Fibroblast of skin of left biceps (primary cell): ENCODE measurements at places on chromosomes 2 and 18.

- DNase-seq = no peak
These were observed 61.1 kb upstream of the ZNG1B start for GRCh38 chr2:113376253-113376912.

DNA sequence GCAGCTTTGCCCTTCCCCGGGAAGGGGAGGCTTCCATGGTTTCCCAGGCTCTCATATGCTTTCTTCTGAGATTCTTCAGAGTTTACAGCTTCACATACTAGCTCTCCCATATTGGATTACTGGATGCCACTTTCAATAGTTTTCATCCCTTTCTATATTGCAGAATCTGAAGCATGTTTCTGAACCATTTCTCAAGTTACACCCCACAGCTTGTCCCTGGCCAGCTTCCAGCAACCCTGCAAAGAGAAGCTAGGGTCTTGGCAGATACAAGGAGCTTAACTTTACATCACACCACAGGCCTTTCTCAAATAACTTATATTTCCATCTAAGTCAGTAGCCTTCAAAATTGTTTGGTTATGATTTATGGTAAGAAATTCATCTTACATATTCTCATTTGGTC is 39.6 kb downstream of the LHCGR start:
- peak; percentile 59 for DNase-seq

GRCh38 chr2:186503827-186504606 is 18.0 kb downstream of the ZC3H15 start:
- DNase-seq = no peak

DNA sequence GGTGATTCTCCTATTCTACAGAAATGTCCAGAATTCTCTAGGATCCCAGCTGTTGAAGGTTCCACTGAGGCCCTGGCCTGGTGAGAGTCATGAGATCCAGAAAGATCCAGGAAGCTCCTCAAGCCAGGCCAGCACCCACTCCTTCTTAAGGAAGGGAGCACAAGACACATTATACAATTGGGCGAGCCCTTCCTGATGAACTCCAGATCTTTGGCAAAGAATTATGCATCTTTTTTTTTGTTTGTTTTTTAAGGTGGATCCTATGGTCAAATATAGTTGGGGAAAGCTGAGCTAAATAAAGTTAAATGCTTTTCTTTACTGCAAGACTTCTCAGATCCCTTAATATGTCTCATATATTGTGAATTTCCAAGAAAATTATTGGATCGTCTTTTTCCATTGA is 37.0 kb upstream of the LOXHD1 start:
- no peak for DNase-seq

- DNase-seq = no peak
These were observed 111.1 kb upstream of the RBBP8 start for GRCh38 chr18:22822024-22822423.

DNA sequence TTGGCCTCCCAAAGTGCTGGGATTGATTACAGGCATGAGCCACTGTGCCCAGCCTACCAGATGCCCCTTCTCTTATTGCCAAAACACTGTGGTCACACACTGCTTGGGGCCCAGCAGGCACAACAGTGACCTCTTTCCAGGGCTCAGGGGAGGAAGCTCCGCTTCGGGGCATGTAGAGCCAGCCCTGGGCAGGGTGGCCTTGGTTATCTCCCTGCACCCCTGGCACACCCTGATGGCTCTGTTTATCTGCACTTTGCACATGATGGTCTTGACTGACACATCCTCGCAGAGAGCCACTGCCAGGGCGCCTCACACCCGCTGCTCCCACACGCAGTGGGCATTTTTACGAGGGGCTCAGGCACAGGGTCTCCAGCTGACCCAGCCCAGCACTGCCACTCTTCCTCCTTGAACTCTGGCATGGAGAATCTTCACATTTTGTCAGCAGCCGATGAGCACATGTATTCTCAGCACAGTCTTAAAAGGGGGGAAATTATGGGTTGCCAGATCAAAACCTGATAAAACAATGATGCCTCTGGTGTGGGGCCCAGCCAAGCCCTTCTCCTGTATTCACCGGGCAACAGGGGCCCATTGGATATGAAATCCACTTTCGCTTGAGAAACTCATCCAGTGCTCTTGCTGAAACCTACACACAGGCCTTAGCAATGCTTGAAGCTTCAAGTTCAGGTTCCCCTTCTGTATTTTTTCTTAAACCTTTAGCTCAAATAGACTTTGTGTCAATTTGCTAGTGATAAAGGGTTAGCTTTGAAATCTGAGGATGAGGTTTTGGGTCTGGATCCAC is 5.9 kb downstream of the GYPC start:
- DNase-seq = no peak

DNA sequence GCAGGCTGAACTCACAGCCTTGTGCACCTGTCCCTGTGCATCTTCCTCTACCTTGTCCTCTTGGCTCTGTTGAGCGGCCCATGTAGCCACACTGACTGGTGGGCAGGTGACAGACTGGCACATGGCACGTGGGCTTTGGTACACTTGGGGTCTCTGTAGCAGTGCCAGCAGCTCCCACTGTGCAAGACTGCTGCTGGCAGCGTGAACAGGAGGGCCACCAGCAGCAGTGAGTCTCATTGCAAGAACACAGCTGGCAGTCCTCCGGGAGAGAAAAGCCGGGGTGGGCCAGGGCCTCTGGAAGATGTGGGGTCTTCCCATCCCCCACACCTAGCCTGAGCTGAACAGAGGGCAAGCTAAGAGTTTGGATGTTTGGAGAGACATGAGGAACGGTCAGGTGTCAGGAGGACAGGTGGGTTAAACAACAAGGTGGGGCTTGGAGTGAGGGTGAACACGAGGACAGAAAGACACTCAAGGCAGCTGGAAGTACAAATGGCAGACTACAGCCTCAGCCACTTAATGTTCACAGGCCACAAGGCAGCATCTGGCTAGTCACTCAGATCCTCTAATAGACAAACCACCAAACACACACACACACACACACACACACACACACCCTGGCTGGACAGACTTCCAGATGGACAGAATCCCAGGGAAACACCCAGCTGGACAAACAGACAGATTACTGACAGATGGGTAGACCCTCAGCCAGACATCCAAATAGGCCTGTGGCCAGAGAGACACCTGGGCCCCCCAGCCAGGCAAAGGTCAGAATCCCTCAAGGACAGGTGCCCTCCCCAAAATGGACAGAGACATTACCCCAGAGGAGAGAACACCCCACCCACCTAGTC is 2.3 kb upstream of the PTPN18 start:
- no peak for DNase-seq

DNA sequence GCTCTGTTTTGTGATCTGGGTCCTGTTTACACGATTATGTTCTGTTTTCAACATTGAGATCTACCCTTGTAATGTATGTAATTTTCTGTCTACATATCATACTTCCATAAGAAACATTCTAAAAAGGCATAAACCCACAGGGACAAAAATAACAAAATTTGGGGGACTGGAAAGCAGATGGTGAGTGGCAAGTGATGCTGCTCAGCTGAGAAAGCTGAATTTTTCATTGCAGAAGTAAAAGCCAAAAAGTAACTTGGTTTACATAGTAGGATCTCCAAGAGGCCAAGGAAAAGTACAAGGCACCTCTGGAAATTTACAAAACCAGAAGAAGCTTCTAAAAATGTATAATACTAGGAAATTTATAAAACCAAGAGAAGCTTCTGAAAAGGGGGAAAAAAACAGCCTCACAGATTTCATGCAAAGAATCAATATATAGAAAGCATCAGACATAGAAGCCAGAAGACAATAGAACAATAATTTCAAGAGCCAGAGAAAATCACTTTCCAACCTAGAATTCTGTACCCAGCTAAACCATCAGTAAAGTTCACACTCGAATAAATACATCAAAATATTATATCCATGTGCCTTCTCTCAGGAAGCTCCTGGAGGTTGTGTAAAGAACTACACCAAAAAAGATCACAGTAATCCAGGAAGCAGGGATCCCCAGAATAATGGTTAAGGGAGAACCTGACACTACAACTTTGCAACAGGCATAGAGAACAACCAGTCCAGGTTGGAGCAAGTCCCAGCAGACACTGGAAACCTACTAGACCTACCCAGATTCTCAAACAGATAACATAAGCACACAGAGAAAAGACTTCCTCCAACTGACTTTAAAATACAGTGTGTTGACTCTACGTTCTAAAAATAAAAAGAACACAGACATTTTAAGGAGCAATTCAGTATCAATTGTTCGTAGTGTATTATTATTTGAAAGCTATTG is 401.7 kb upstream of the HS6ST1 start:
- DNase-seq = no peak

DNA sequence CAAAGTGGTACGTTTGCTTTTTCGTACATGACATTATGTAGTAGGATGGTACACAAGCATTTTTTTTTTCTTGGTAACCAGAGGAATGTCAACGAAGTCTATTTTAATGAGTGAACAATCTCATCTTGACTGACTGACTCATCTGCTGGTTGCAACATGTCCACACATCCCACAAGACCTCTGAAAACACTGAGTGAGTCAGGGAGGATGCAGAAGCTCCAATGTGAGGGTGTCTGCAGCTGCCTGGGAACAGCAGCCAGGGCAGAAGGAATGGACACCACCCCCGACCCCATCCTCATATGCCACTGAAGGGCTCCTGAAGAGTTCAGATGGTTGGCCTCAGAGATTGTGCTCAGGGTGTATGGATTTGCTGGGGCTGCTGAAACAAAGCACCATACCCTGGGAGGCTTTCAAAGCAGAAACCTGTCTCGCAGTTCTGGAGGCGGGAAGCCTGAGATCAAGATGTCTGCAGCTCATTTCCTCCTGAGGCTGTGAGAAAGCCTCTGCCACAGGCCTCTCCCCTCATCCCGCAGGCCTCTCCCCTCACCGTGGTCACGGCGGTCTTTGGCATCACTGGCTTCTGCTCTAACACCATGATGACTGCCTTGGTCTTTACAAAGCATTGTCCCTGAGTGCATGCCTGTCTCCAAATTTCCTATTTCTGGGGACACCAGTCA is 124.6 kb downstream of the LRATD1 start:
- DNase-seq = peak; percentile 85

GRCh38 chr18:31176531-31176930 is 13.9 kb upstream of the DSC1 start:
- DNase-seq = no peak

DNA sequence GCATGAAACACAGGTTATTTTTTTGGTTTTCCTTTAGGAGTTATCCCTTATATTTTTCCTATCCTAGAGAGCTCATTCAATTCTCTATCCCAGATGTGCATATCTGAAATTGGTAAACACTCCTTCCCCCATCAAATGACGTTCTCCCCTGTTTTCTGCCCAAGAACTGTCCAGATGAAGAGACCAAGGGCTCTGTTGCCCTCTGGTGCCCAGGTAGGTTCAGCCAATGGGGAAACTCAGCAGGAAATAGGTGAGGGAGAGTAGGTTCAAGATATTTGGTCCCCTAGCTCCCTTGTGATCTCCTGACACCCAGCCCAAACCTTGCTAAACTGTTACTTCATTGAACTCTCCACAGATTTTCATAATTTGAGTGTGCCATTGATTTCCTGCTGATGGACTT is 14.1 kb upstream of the INO80C start:
- no peak for DNase-seq

DNA sequence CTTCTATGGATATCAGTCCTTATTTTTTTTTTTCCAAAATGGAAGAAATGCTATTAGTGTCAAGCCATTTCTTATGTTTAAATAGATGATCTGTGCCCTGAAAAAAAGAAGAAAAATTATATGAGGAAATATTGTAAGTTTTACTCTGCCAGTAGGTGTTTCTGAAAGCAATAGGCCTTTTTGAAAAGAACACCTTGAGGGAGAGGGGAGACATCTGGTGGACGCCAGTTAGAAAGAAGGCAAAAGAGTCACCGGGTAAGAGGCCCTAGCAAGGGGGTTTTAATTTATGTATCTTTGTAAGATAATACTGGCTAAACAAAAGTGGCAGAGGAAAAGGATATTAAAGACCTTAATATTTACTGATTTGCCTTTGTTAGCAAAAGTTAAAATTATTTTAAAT is 56.1 kb downstream of the DYNAP start:
- no peak for DNase-seq

- no peak for DNase-seq
These were observed 33.1 kb downstream of the MARCO start for GRCh38 chr2:118975133-118975532.

GRCh38 chr2:134127496-134127895 is 126.4 kb upstream of the MGAT5 start:
- DNase-seq = no peak
